Lower lobe of right lung (tissue), 2 donors: ENCODE measurements at places on chromosomes 1 and 21. TPM values are rescaled to one million over a fixed set of nuclear protein-coding genes. Genes with fewer than 3 reads are reported as not detected.

DNA sequence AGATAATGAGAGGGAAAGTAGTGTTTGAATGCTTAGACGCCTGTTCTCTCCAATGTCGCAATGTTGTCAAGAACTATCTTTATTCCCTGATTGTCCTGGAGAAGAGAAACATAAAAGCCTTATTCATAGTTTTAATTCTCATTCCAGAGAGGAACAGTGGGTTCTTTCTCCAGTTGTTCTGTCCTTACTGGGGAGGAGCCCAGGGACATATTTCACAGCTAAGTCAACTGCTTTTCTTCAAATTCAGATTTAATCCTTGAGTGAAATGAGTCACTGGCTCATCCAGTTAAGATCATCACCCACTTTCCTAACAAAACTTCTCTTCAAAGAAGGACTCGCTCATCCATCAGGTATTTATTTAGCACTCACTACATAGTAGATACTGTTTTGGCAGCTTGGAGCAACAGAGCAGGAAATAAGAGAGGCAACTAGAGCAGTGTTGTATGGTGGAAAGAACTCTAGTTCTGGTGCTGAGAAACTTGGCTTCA is 365.7 kb upstream of the USP24 start:
- no peaks in the 10 kb centered on the region for H3K36me3 ChIP-seq
- no peaks in the 10 kb centered on the region for H3K27me3 ChIP-seq
- no peaks in the 10 kb centered on the region for H3K4me1 ChIP-seq
- no peak overlapping the region for H3K27ac ChIP-seq

GRCh38 chr1:30311749-30312148 is 411.6 kb downstream of the MATN1 start:
- no peaks in the 10 kb centered on the region for H3K4me1 ChIP-seq
- H3K4me3 ChIP-seq = no peak overlapping the region
- no peak for DNase-seq
- H3K27ac ChIP-seq = no peak overlapping the region

- H3K4me3 ChIP-seq = no peak overlapping the region
- H3K27me3 ChIP-seq = peaks cover 12% of the 10 kb centered on the region
- H3K27ac ChIP-seq = no peak overlapping the region
- no peak for DNase-seq
- peaks cover 11% of the 10 kb centered on the region for H3K4me1 ChIP-seq
These were observed 1.2 kb downstream of the CD160 start for GRCh38 chr1:145720556-145720877.

DNA sequence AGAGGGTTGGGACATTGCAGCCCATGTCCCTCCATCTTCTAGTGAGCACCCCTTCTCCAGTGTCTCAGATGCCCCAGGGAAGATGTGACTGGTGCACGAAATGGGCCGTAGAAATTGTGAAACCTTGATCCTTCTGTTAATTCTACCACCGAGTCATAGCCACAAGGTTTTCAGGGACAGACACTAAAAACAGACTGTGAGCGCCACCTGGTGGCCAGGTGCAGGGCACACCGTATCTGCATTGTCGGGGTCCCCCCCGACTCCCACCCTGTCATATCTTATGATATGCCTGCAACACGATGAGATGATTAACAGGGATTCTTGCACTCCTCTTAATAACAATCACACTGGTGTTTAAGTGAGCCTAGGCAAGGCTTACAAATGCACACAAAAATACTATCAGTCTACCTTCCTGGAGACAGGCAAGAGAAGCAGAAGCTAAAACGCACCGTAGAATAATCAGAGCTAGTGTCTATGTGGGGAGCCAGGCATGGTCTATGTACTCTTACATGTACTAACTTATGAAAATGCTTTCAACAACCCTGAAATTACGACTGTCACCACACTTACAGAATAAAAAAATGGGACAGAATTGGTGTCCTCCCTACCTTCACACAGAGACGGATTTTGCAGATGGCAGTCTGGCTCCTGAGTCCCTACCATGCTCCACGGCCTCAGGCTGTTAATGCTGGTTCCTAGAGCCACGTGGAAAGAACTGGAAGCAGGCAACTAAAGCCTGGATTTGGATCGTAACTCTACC is 57.9 kb downstream of the FHAD1 start:
- H3K4me1 ChIP-seq = no peaks in the 10 kb centered on the region
- peak; percentile 76 for DNase-seq
- H3K4me3 ChIP-seq = no peak overlapping the region
- H3K27me3 ChIP-seq = no peaks in the 10 kb centered on the region

- H3K27ac ChIP-seq = no peak overlapping the region
- H3K4me3 ChIP-seq = no peak overlapping the region
- no peak for DNase-seq
- H3K4me1 ChIP-seq = peaks cover 15% of the 10 kb centered on the region
These were observed 137.2 kb downstream of the LRIG2 start for GRCh38 chr1:113210248-113210647.

GRCh38 chr1:228978484-228979324 is 243.4 kb downstream of the RHOU start:
- DNase-seq = no peak
- H3K36me3 ChIP-seq = no peaks in the 10 kb centered on the region
- H3K4me1 ChIP-seq = peaks cover 15% of the 10 kb centered on the region

S100A11 gene
- 737 TPM for total RNA-seq

DNA sequence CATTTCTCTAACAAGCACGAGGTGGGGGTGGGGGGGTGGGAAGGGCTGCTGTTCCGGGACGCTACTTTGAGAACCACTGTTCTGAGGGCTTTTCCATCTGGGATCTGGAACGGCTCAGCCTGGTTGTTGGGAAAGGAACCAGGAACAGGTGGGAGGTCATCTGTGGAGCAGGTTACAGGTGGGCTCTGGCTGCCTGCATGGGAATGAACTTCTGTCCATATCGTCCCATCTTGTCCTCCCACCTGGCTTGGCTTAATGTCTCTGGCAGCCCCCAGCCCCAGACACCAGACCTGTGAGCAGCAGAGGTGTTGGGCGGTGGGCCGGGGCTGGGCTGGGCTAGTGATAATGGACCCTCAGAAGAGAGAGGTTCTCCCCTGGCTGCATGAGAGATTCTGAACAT is 69.4 kb upstream of the TARDBP start:
- H3K36me3 ChIP-seq = no peaks in the 10 kb centered on the region
- peaks cover 7% of the 10 kb centered on the region for H3K27me3 ChIP-seq
- H3K27ac ChIP-seq = no peak overlapping the region
- H3K4me3 ChIP-seq = no peak overlapping the region

DNA sequence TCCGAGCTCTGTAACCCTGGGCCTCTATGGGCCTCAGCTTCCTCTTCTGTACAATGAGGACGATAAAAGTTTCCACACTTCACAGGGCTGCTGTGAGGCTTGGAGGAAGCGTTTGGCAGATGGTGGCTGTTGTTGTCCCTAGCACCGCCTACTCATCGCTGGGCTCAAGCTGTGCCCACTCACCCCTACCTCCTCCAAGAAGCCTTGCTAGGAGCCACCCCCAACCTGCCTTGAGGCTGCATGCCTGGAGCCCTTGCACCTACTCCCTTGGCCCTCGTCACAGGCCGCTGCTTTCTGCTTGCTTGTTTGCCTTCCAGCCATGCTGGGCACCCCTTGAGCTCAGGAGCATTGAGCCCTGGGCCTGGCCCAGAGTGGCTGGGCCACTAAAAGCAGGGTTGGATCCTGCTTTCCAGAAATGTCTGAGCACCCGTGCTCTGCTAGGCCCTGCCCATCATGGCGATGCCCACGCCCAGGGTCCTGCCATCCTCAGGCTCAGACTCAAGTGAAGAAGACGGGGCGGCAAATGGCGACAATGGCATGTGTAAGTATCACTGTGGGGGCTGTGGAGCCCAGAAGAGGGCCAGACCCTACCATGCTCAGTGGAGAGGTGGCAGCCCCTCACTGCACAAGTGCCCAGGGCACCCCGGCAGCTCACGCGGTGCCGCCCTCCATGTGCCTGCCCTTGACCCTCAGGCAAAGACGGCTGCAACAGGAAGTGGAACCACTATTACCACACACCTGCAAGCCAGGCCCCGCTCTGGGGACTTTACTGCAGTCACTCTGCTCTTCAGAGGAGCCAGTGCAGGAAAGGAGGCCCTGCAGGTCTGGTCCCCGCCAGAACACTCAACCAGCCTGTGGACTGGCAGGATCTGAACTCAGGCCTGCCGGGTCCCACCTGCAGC is 9.5 kb downstream of the SH3BGRL3 start:
- no peak overlapping the region for H3K4me3 ChIP-seq
- H3K27me3 ChIP-seq = no peaks in the 10 kb centered on the region
- peaks cover 3% of the 10 kb centered on the region for H3K36me3 ChIP-seq
- H3K4me1 ChIP-seq = peaks cover 76% of the 10 kb centered on the region

GRCh38 chr21:26332867-26333266 is 162.3 kb upstream of the APP start:
- no peak overlapping the region for H3K4me3 ChIP-seq
- no peak for DNase-seq
- H3K36me3 ChIP-seq = no peaks in the 10 kb centered on the region

C1orf105 gene
- not detected for total RNA-seq

DNA sequence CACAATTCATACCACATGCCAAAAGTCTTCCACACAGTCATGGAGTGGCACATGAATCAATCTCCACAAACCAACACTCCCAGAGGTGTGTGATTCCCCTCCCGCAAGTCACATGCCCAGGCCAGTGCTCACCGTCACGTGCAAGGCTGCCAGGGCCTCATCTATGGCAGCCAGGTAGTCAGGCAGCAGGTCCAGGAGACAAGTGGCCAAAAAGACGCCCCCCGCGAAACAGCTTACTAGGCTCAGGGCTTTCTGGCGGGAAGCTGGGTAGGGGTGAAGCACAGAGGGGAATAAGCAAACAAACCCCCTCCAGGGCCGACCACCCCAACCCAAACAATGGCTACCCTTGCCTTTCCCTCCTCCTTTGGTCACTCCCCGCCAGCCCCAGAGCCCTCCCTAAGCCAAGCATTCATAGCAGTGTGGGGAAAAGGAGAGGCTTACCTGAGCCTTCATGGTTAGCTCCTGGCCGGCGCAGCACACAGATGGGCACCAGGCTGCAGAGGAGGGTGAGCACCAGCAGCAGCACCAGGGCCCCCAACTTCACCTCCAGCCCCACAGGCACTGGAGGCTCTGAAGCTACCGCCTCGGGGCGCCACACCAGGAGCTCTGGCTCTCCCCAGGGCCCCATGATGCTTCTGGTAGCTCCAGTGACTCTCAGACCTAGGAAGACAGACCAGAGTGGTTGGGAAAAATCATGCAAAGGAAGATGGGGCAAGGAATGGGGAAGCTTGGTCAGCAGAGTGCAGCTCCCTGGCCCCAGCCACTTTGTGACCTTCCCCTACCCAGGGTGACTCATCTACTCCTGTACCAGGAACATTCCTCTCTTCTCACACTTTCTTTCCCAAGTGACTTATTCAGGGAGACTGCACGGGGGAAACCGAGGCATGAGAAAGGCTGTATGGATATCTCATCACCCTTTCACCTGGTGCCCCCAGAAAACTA is 978 bp downstream of the SLC39A1 start:
- peaks cover 28% of the 10 kb centered on the region for H3K36me3 ChIP-seq
- peak overlapping the region; percentile 81 for H3K4me3 ChIP-seq
- peaks cover 68% of the 10 kb centered on the region for H3K4me1 ChIP-seq
- peak; percentile 61 for DNase-seq

DNA sequence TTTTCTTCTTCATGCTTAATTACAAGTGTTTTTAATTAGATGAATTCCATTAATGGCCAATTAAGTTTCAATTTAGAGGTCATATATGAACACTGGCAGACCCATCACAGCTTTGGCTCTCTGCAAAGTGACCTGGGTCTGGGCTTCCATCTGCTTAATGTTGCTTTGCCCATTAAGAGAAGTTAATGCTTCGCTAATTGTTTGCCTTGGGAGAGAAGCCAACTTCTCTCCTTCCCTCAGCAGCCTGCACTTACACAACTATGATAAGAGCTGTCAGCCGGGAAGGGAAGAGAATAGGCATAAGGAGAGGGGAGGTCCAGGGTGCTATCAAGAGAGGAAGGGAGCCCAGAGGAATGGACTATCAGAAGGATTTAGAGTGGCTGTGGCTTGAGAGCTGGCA is 29.0 kb upstream of the CCDC190 start:
- no peaks in the 10 kb centered on the region for H3K4me1 ChIP-seq
- DNase-seq = no peak
- no peaks in the 10 kb centered on the region for H3K27me3 ChIP-seq
- no peak overlapping the region for H3K4me3 ChIP-seq

UBE2U gene
- not detected for total RNA-seq

GRCh38 chr1:77333501-77333900 is 51.7 kb downstream of the AK5 start:
- no peak overlapping the region for H3K4me3 ChIP-seq
- H3K36me3 ChIP-seq = no peaks in the 10 kb centered on the region
- DNase-seq = no peak
- H3K4me1 ChIP-seq = no peaks in the 10 kb centered on the region
- H3K27me3 ChIP-seq = no peaks in the 10 kb centered on the region
- H3K27ac ChIP-seq = no peak overlapping the region

DNA sequence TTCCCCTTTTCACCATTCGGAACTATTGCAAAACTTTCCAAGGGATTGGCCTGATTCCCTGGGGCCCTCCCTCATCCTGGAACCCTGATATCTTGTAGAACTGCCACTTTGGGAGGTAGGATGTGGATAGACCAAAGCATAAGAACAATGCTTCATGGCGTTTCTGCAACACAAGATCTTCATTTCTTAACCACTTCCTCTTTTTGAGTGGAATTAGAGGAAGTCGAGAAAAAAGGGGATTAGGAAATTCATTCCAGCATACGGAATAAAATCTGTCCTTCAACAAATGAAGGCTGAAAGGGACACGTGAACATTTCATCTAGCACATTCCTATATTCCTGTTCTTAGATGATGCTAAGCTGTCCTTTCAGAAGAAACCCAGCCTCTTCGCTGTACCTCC is 149.3 kb downstream of the HUNK start:
- no peak overlapping the region for H3K27ac ChIP-seq
- no peaks in the 10 kb centered on the region for H3K4me1 ChIP-seq
- no peaks in the 10 kb centered on the region for H3K36me3 ChIP-seq
- no peak overlapping the region for H3K4me3 ChIP-seq

ABL2 gene
- 27.0 TPM for total RNA-seq

UMODL1 gene
- 0.50 TPM for total RNA-seq

KCNJ10 gene
- total RNA-seq = 0.15 TPM

SV2A gene
- 0.86 TPM for total RNA-seq

IL12RB2 gene
- 1.3 TPM for total RNA-seq

- H3K27me3 ChIP-seq = no peaks in the 10 kb centered on the region
- H3K4me1 ChIP-seq = peaks cover 15% of the 10 kb centered on the region
- DNase-seq = no peak
- no peak overlapping the region for H3K27ac ChIP-seq
- no peaks in the 10 kb centered on the region for H3K36me3 ChIP-seq
These were observed 26.6 kb upstream of the HPDL start for GRCh38 chr1:45299981-45300668.

- no peak for DNase-seq
- no peaks in the 10 kb centered on the region for H3K4me1 ChIP-seq
- no peaks in the 10 kb centered on the region for H3K36me3 ChIP-seq
These were observed 7.8 kb downstream of the ADAM30 start for GRCh38 chr1:119888476-119888875.

CSF3R gene
- 214 TPM for total RNA-seq

DNA sequence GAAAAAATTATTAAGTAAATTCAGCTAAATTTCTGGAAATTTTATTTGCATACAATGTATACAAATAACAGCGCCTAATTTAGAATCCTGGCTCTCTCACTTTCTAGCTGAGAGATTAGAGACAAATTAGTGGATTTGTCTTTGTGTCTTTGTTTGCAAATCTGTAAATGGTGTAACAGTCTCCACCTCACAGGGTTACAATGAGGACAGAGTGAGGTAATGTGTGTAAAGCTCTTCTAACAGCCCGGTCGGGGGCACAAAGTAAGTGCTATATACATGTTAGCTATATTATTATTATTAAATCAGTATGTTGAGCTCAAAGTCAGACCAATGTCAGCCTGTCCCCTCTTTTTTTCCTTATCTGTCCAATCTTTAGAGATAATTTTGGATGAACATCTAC is 5.0 kb upstream of the ADAMTSL4 start:
- no peak overlapping the region for H3K4me3 ChIP-seq
- DNase-seq = no peak
- H3K27me3 ChIP-seq = no peaks in the 10 kb centered on the region
- peaks cover 4% of the 10 kb centered on the region for H3K4me1 ChIP-seq
- no peak overlapping the region for H3K27ac ChIP-seq
- no peaks in the 10 kb centered on the region for H3K36me3 ChIP-seq
